ENCODE measurements at places on chromosomes 5 and 9. TPM values are rescaled to one million over a fixed set of nuclear protein-coding genes. Genes with fewer than 3 reads are reported as not detected.

- H3K4me3 ChIP-seq = no peak overlapping the region
- H3K4me1 ChIP-seq = no peaks in the 10 kb centered on the region
- no peaks in the 10 kb centered on the region for H3K36me3 ChIP-seq
These were observed 59.4 kb upstream of the CTXN3 start for GRCh38 chr5:127589309-127590030.

DNA sequence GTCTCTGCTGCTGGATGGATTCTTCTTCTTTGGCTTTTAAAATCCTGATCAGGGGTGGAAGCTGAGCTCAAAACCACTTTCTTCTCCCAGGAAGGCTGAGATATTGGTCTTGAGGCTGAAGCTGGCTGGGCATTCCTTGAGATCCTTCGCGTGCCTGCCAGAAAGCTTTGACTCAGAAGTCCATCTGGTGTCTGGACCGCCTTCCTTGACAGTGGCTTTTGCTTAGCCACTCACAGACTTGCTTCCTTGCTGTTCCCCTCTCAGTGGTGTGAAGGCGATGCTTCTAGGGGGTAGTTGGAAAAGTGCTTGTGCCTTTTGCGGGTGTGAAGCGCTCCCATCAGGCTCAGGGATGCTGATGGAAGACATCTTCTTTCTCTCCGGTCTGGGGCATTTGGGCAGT is 45.9 kb downstream of the RGS3 start:
- H3K36me3 ChIP-seq = no peaks in the 10 kb centered on the region
- DNase-seq = no peak
- peaks cover 2% of the 10 kb centered on the region for H3K4me1 ChIP-seq
- H3K4me3 ChIP-seq = no peak overlapping the region
- H3K27ac ChIP-seq = no peak overlapping the region

The NAIP gene
- polyA plus RNA-seq = 56.2 TPM

The RMRP gene
- not detected for polyA plus RNA-seq

DNA sequence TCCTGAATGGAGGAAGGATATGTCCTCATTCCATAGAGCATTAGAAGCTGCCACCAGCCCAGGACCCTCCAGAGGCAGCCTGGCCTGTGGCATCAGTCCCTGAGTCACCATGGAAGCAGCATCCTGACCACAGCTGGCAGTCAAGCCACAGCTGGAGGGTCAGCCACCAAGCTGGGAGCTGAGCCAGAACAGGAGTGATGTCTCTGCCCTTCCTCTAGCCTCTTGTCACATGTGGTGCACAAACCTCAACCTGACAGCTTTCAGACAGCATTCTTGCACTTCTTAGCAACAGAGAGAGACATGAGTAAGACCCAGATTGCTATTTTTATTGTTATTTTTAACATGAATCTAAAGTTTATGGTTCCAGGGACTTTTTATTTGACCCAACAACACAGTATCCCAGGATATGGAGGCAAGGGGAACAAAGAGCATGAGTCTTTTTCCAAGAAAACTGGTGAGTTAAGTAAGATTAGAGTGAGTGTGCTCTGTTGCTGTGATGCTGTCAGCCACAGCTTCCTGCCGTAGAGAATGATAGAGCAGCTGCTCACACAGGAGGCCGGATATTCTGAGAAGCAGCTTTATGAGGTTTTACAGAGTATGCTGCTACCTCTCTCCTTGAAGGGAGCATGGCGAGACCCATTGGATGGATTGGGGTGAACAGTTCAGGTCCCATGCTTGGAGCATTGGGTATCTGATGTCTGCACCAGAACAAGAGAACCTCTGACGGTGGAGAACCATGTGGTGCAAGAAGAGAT is 13.0 kb upstream of the CYFIP2 start:
- no peak overlapping the region for H3K27ac ChIP-seq
- peaks cover 8% of the 10 kb centered on the region for H3K4me1 ChIP-seq
- H3K4me3 ChIP-seq = no peak overlapping the region
- DNase-seq = no peak

The ZDHHC11 gene
- 28.5 TPM for polyA plus RNA-seq

DNA sequence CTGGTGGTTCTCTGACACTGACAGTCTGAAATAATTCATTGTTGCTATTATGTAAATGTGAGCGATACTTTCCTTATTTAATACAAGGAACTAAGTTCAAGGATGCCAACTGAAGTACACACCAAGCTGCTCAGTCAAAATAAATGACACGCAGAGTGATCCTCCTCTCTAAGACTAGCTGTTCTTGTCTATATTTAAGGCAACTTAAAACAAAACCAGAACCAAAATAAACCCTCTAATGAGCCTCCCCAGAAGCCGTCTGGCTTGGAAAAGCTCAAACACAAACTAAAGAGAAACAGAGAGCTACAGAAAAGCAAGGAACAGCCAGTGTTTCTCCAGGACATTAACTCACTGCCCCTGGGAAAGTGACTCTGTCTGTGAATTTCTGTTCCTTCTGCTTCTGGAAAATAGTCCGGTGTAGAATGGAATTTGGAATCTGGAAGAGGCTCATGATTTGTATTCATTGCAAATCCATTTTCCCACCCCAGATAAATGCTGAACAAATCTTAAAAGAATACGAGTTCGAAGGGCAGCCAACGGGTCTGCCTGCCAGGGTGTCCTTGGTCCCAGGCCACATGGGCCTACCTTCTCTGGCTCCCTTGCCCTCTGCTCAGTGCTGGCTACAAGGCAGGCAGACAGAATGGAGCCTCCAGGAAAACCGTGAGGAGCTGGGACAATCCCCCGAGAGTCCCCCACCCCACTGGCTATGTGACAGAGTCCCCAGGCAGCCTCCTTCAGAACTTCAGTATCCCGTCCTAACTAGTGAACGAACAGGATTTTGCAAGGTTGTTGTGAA is 14.8 kb downstream of the GGTA1 start:
- H3K36me3 ChIP-seq = no peaks in the 10 kb centered on the region
- DNase-seq = no peak
- H3K4me1 ChIP-seq = no peaks in the 10 kb centered on the region
- H3K27ac ChIP-seq = no peak overlapping the region

- H3K36me3 ChIP-seq = no peaks in the 10 kb centered on the region
- no peak overlapping the region for H3K27ac ChIP-seq
- no peak overlapping the region for H3K4me3 ChIP-seq
These were observed 41.5 kb downstream of the PCDHAC2 start for GRCh38 chr5:141007791-141008190.

The NXNL2 gene
- 0.90 TPM for polyA plus RNA-seq

GRCh38 chr5:156981481-156981880 is 18.5 kb upstream of the TIMD4 start:
- no peak overlapping the region for H3K27ac ChIP-seq
- DNase-seq = no peak
- H3K27me3 ChIP-seq = no peaks in the 10 kb centered on the region
- no peak overlapping the region for H3K4me3 ChIP-seq
